Stimulated activated CD8-positive, alpha-beta memory T cell treated with anti-CD3 and anti-CD28 coated beads, Interleukin-4, amount 100 ng/mL, for 4 hours (primary cell): ENCODE measurements at places on chromosomes 12 and 14.
A peak's percentile ranks its signal among the peaks of the same experiment; 100 is the strongest.

- DNase-seq, result no peak
These were observed 313.3 kb upstream of the SFSWAP start for GRCh38 chr12:131397493-131398181.

DNA sequence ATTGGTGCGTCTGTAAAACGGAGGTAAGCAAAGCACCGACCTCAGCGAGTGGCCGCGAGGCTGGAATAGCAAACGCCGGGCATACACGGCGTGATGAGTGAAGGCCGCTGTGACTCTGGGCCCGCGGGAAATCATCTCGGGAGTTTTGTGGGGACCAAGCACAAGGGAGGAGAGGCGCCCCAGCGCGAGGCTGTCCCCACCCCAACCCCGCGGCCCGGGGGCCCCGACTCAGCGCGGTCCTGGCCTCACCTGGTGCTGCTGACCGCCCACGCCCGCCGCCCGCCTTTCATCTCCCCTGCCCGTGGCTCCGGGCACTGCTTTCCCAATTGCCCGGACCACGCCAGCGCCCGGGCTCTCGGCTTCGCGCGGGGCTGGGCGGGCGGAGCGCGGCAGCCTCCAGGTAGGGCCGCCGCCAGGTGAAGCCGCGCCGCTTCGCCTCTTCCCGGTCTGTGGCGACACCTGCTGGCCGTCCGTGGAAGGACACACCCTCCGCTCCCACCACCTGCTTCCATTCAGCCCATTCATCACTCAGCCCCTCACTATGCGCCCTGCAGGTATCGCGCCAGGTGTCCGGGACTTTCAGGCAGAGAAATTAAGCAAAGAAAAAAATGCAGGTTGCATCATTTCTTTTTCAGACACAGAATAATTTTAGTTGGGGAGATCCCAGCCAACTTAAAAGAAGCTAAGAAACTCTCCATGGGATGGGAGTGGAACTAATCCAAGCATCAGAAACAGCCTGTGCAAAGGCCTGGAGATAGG, 360.4 kb downstream of the MED13L start:
- peak; percentile 30 for DNase-seq

DNA sequence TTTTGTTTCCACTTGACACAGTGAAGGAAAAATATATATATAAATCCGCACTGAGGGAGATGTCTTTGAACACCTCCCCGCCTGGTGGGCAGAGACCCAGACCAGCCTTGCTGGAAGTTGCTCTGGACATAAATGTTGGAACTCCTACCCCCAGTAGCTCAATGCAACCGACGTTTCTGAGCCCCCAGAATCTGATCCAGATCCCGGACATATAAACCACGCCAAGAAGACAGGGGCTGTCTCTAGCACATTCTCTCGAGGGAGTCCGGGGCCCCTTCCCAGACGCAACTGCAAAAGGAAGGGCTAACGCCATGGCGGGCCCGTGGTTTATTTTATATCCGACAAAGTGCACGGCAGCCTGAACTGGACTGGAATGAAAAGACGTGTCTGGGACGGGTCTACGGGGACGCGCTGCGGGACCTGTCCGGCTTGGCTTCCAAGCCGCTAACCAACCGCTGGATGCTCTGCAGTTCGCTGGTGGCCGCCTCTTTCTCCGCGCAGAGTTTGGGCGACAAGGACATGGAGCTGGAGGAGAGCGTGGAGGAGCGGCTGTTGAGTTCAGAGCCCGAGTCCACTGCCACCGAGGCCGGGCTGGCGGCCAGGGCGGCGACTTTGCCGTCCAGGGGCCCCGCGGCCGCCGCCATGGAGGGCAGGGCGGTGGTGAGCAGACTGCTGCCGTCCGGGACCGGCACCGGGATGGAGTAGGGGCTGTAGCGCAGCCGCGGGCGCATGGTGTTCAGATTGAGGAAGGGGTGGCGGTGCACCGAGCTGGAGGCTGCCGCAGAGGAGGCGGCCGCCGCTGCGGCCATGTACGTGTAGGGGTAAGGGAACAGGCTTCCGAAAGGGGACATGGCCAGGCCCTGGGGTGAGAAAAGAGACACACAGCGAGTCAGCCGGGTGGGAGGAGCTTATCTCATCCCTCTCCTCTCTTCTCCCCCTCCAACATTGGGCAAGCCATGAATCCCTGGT, 12.2 kb downstream of the TBX3 start:
- no peak for DNase-seq

DNA sequence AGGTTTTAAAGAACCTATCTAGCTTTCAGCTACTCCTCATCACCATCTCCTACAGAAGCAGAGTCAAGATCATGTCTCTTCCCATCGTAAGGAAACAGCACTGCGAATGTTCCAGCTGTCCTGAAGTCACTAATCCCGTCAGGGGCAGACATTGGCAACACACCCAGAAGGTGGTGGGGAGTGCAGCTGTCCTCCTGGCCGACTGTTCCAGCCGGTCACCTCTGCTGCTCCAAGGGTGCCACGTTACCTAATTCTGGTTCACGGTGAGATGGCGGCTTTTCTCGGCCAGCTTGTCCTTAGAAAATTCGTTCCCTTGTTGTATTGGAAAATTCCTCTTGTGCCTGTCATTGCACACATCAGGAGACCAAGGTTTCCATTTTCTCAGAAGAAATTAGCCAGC, 196.2 kb downstream of the ZFP36L1 start:
- no peak for DNase-seq

- no peak for DNase-seq
These were observed 106.9 kb downstream of the STXBP6 start for GRCh38 chr14:24943024-24943423.

- no peak for DNase-seq
These were observed 300 bp upstream of the GIT2 start for GRCh38 chr12:109996483-109996853.

DNA sequence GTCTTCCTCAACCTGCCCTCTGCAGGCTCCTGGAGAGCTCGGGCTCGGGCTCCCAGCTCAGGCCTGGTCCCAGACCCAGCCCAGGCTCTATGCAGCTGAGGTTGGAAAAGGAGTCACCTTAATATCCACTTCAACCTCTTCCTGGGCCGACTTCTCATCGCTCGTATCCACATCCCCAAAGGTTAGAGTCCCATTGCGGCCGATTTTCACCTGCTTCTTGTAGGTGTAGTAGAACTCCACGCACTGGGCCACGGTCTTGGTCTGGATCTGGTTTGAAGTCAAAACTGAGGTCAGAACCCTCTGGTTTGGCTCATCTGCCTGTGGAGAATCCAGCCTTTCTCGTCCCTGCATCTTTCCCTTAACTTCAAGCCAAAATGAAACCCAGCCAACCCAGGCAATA, 8.4 kb upstream of the PNMA1 start:
- DNase-seq, result no peak

- no peak for DNase-seq
These were observed 49.6 kb downstream of the BMAL2 start for GRCh38 chr12:27382171-27382795.

- DNase-seq, result no peak
These were observed 96.3 kb upstream of the HIF1A start for GRCh38 chr14:61598980-61599379.

GRCh38 chr14:92785667-92786426, 8.3 kb upstream of the GOLGA5 start:
- no peak for DNase-seq

- DNase-seq, result no peak
These were observed 2.9 kb downstream of the UBE3B start for GRCh38 chr12:109480356-109480755.

GRCh38 chr12:89370421-89370831, 18.1 kb upstream of the DUSP6 start:
- no peak for DNase-seq

- DNase-seq, result no peak
These were observed 9.1 kb downstream of the GATC start for GRCh38 chr12:120455302-120455701.

DNA sequence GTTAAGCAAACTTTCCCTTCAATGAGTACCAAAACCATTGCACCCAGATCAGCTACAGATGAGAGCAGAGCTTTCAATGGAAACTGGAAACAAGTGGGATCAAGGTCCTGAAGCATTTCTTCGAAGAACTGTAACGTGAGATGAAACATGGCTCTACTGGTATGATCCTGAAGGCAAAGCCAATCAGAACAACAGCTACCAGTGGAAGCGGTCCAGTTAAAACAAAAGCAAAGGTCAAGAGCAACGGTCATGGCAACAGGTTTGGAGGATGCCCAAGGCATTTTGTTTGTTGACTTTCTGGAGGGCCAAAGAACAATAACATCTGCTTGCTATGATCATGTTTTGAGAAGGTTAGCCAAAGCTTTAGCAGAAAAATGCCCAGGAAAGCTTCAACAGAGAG, 137.9 kb upstream of the CPSF6 start:
- DNase-seq, result no peak

DNA sequence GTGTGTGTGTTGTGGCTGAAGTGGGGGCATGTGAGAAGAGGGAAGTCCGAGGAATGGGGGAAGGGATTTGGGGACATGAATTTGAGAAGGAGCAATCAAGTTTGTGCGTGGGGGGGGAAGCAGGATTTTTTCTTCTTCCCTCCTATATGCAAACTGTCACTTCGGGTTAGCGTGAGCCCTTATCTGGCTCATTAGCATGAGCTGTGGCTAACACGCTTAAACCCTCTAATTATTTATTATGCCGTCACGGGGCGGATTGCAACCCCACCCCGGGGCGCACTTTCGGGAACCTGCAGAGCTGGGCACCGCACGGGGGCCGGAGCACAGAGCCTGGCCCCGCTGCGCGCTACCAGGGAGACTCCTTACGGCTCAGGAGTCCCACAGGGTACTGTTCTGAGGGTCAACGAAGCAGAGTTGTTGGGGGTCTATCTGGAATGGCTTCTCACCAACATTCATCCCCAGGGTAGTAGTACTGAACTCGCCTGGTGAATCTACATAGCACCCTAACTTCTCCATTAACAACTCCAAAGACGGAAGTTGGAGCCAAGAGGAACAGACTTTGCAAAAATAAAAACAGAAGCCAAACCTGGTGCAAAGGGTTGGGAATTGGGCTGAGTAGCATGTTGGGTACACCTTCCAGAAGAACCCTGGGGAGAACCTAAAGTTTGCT, 6.4 kb upstream of the ASCL1 start:
- DNase-seq, result no peak
